ENCODE measurements at places on chromosomes 3 and 15.

DNA sequence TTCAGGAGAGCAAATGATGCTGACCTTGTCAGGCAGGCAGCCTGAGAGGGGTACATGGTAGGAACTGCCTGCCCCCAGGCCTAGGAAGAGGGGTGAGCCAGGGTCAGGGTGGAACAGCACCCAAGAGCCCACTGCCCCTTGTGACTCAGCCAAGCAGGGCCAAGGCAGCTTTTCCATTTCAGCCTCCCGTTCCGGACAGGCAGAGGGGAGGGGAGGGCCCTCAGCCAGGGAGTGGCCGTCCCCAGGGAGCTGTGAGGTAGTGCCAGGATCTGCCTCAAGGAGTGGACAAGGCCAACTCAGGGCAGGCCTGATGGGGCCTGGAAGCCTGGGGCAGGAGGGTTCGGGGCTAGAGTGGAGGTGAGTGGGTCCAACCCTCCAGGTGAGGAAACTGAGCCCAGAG, 5.1 kb upstream of the ANKRD63 start:
- DNase-seq, result no peak

- DNase-seq, result no peak
Measured at GRCh38 chr15:91895051-91895450, 41.5 kb downstream of the SLCO3A1 start.

DNA sequence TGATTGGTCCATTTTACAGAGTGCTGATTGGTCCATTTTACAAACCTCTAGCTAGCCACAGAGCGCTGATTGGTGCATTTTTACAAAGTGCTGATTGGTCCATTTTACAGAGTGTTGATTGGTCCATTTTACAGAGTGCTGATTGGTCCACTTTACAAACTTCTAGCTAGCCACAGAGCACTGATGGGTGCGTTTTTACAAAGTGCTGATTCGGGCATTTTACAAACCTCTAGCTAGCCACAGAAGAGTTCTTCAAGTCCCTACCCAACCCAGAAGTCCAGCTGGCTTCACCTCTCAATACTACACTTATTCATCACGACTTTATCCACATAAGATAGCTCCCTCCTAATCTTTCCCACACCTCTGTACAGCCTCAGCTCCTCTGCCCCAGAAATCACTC, 899.8 kb downstream of the TUSC7 start:
- no peak for DNase-seq

- DNase-seq, result no peak
Measured at GRCh38 chr15:63136742-63137141, 15.1 kb downstream of the LACTB start.

DNA sequence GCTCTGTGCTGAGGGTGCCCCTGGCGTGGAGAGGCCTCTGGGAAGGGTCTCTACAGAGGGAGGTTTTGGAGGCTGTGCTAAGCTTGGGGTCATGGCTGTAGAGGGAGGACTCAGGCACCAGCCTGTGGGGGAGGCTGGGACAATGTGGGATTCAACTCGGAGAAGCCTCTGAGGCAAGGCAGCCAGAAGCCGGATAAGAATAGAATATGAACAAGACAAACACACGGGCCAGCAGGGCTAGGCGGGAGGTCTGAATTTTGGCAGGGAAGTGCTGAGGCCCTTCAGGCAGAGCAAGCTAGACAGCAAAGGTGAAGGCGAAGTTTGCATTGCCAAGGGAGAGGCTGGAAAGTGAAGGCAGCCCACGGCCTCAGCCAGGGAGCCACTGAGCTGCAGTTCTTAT, 612.1 kb upstream of the NR2F2 start:
- no peak for DNase-seq

- DNase-seq, result no peak
Measured at GRCh38 chr3:62888778-62889177, 13.6 kb upstream of the CADPS start.
